Activated naive CD4-positive, alpha-beta T cell treated with anti-CD3 and anti-CD28 coated beads, Interleukin-2, amount 50 U/mL, for 72 hours (primary cell): ENCODE measurements at places on chromosomes 5 and 9.
A peak's percentile ranks its signal among the peaks of the same experiment; 100 is the strongest.

DNA sequence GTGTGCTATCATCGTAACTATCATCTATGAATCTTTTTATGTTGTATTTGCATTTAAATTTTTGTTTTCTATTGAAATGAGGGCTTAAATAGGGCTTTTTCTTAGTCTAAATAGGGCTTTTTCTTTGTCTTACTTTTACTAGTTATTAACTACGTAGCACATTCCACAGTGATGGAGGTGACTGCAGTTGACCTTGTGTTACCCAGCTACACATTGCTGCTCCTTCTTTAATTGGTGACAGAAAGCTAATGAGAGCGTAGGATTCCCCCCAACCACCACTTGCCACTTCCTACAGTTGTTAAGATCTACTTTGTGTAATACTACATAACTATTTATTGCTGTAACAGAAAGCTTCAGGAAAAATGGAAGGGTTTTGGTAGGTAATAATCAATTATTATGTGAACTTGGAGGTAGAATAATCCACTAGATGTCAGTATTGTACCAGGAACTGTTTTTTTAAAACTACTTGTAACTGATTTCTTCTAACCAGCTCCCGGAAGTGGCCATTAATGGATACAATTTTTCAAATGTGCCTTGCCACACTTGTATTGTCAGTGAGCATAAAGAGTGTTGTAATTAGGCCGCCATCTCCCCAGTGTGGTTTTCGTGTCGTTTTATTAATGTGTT, 18.0 kb downstream of the MTRR start:
- no peak for DNase-seq

- no peak for DNase-seq
Measured at GRCh38 chr5:179880066-179880650, 21.5 kb upstream of the MRNIP start.

DNA sequence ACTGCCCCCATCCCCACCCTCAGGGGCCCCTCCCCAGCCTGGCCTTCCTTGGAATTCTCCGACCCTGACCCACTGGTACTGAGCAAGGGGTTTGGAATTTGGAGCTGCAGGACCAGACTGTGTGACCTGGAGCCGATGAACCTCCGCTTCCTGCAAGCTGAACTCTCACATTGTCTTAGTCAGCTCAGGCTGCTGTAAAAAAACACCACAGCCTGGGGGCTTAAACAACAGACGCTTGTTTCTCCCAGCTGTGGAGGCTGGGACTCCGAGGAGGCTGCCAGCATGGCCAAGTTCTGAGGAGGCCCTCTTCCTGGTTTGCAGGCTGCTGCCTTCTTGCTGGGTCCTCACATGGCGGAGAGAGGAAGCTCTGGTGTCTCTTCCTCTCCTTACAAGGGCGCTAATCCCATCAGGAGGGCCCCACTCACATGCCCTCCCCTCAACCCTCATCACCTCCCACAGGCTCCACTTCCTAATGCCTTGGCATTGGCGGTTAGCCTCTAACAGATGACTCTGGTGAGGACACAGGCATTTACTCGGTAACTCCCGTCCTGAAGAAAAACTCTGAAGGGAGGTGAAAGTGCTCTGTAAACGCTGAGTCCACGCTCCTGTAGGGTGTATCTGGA, 42.4 kb downstream of the C5orf15 start:
- DNase-seq: no peak

- no peak for DNase-seq
Measured at GRCh38 chr9:126663661-126664072, 49.9 kb downstream of the LMX1B start.

GRCh38 chr5:175590471-175590881, 67.4 kb upstream of the HRH2 start:
- no peak for DNase-seq

GRCh38 chr5:72194846-72195245, 87.6 kb downstream of the MAP1B start:
- DNase-seq: peak; percentile 10

- no peak for DNase-seq
Measured at GRCh38 chr5:143219696-143220095, 183.8 kb downstream of the NR3C1 start.

DNA sequence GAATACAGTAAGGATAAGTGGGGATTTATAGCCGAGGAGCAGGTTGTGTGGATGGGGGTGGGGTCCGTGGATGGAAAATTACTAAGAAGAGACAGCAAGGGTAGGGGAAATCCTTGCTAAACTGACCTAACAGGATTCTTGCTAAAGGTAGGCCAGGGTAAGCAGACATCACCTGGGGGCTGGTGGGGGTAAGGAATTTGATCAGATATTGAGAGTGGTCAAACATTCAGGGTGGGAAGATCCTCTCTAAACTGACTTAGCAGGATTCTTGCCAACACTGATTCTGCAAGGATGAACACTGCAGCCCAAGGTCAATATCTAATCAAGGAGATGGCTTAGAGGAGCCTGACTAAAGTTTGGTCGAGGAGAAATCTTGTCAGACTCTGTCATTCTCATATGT, 2.7 kb upstream of the PLGRKT start:
- no peak for DNase-seq

DNA sequence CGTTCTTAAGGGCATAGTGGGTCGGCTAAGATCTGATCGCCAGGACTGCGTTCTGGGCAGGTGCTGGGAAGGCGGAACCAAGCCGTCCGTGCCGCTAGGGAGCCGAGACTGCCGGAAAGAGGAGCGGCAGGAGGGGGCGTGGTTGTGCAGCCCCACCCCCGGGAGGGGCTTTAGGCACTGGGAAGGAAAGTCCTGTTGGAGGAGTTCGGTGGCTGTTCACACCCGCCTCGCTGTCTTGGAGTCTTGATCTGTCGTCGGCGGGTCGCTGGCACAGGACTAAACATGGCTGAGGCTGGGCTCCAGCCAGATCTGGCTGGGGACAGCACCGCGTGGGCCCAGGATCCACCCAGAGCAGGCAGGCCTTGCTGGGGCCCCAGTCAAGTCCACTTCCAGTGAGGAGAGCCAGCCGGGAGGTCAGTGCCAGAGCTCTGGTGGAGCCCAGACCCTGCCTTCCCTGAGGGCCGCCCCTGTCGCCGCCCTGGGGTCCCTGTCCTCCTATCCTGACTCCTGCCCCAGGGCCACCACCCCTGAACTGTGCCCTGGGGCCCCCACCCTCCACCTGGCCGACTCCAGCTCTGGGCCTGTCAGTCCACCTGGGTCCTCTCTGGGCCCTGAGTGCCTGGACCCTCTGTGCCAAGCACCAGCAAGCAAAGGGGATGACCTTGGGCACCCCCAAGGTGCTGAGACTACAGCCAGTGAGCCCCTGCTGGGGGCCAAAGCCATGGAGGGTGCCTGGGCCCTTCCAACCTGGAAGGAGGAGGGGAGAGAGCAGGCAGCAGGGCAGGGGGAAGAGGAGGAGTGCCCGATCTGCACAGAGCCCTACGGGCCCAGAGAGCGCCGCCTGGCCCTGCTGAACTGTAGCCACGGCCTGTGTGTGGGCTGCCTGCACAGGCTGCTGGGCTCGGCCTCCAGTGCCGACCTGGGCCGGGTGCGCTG, 4.5 kb downstream of the RNF208 start:
- DNase-seq: no peak

GRCh38 chr5:42377496-42377895, 45.7 kb upstream of the GHR start:
- no peak for DNase-seq

DNA sequence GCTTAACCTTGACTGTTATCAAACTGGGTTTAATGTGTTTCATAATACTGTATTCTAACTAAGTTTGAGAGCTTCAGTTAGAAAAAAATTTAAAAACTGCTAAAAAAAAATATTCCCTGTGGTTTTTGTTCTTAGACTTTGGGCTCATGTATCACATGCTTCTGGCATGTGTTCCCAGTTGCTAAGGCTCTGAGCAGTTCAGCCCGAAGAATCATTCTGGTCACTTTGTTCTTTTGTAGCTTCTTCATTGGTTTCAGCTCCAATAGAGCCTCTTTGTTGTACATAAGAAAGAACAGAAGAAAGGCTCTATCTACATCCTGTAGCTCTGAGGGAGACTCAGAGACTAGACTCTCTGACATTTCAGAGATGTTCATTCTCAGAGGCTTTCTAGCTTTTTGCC, 25.6 kb downstream of the KCNN2 start:
- DNase-seq: no peak

GRCh38 chr5:165258197-165258771, 1752.9 kb downstream of the MAT2B start:
- DNase-seq: no peak

DNA sequence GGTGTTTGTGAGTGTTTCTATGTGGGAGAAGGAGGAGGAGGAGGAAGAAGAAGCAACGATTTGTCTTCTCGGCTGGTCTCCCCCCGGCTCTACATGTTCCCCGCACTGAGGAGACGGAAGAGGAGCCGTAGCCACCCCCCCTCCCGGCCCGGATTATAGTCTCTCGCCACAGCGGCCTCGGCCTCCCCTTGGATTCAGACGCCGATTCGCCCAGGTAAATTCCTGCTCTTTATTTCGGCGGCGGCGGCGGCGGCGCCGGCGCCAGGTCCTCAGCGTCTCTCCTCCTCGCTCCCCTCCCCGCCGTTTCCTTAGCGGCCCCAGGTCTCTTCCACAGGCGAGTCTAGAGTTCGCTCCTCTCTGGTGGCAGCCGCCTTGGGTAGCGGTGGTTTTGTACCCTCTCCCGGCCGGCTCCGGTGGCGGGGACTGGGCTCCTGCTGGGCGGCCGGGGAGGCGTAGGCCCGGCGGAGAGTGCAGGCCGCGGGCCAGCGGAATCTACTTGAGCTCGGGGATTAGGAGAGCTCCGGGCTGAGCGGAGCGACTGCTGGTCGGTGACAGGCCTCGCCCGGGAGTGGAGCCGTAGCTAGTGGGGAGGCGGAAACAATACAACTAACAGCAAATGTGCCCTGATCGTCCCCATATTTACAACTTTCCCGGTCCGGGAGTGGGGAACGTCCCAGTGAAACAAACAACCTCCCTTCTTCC, 547 bp downstream of the NIPBL start:
- peak; percentile 72 for DNase-seq

DNA sequence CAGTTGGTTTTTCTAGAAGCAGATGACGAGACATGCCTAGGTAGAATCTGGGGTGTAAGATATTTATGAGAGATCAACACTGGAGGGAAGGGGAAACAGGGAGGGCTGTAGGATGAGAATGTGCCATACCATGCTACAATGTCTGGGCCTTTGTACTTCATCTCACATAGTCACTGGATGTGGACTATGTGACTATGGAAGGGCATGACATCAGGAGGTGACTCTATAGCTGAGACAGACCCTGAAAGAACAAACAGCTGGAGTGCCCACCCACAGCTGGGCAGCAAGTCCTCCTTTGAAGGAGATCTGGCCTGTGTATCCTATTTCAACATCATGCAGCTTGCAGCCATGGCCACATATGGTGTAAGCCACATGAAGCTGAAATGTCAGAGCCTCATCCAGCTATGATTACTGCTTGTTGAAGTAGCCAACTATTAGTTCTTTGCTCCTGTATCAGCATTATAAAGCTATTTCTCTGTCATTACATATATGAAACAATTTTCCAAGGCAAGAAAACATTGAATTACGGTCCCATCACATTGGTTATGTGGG, 46.2 kb upstream of the KIF2A start:
- no peak for DNase-seq

DNA sequence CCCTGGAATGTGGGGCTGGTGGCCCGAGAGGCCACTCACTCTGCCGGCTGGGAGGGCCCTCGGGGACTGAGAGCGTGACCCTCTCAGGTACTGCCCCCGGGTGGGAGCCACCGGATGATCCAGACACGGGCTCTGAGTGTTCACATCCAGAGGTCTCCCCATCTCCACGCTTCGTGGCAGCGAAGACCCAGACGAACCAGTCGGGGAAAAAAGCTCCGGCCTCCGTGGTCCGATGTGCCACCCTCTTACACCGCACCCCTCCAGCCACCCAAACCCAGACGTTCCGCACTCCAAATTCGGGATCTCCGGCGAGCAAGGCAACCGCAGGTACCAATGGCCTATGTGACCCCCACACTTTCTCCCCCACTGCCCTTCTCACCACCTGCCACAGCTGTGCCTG, 49.5 kb downstream of the AMBP start:
- no peak for DNase-seq

- no peak for DNase-seq
Measured at GRCh38 chr9:2290382-2290781, 275.2 kb downstream of the SMARCA2 start.

- DNase-seq: no peak
Measured at GRCh38 chr5:169856571-169856970, 123.7 kb downstream of the INSYN2B start.

GRCh38 chr5:74763504-74763903, 3.4 kb downstream of the GFM2 start:
- DNase-seq: no peak

GRCh38 chr5:148687427-148687826, 33.1 kb upstream of the HTR4 start:
- DNase-seq: no peak

DNA sequence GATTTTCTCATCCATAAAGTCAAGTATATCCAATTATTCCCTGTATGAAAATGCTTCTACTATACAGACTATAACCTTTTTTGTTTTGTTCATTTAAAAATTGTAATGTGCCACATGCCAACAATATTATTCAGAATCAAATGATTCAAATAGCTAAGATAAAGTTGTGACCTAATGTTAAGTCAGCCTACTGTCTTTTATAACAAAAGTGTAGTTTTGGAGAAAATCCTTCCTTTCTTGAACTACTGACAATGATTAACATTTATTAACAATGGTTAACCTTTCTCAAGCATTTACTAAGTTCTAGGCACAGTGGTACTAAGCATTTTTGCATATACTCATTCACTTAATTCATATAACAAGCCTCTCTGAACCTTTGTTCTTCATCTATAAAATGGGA, 25.0 kb downstream of the CSF2 start:
- DNase-seq: no peak

GRCh38 chr9:106626936-106627335, 236.0 kb upstream of the ZNF462 start:
- no peak for DNase-seq

DNA sequence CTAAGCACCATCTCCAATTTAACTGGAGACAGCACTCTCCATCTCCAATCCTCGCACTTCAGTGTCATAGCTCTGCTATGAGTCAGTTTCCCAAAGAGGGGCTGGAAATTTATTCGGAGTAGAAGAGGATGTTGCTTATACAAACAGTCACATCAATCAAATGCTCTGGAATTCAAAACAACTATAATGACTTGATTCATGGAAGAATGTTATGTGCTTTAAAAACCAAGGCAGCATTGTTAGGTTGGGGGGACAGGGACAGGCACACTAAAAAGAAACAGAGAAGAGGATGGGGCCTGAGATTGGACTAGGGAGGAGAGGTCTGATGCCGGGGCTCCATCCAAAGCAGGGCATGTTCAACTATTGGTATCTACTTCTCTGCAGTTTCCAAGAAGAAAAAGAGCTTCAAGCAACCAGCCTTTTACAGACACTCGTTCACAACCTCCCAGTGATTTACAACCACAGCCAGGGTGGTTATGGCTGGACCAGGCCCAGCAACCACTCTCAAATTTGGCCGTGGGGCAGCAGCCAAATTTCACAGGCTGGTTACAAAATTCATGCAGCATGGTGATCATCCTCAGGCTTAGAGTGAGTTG, 117.5 kb upstream of the ZNF366 start:
- DNase-seq: no peak

GRCh38 chr9:94676446-94677131, 37.3 kb upstream of the FBP1 start:
- DNase-seq: no peak

- no peak for DNase-seq
Measured at GRCh38 chr9:97666907-97667686, 30.0 kb downstream of the XPA start.

- no peak for DNase-seq
Measured at GRCh38 chr5:33657176-33657575, 216.4 kb downstream of the TARS1 start.

- DNase-seq: no peak
Measured at GRCh38 chr5:67019065-67019845, 177.3 kb downstream of the CD180 start.

GRCh38 chr9:126781186-126782052, 23.4 kb upstream of the ZBTB43 start:
- peak; percentile 73 for DNase-seq

GRCh38 chr5:32714836-32715235, 3.7 kb downstream of the NPR3 start:
- DNase-seq: no peak
